ENCODE measurements at places on chromosomes 3 and 15.

GRCh38 chr3:56591262-56591661 lies 34.3 kb downstream of the CCDC66 start:
- no peak for DNase-seq

DNA sequence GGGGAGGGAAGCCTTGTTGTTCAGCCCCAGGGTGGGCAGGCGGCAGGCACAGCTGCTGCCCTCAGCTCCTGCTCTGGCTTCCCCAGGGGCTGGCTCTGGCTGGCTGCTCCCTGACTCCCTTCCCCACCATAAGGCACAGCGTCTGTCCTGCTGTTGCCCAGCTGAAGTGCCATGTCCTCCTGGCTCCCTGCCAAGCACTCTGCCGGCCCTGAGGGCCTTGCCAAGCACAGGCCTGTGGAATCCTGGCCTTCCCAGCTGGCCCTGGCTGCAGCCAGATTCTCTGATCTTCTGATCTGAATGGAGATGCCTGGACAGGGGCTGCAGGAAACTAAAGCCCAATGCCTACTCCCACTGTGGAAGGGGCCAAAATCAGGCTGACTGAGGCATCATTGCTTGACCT lies 1.1 kb downstream of the IQCF6 start:
- peak; percentile 73 for DNase-seq

GRCh38 chr3:135149707-135150681 lies 354.9 kb downstream of the EPHB1 start:
- no peak for DNase-seq

GRCh38 chr15:62445244-62445643 lies 280.2 kb upstream of the C2CD4B start:
- DNase-seq, result no peak

DNA sequence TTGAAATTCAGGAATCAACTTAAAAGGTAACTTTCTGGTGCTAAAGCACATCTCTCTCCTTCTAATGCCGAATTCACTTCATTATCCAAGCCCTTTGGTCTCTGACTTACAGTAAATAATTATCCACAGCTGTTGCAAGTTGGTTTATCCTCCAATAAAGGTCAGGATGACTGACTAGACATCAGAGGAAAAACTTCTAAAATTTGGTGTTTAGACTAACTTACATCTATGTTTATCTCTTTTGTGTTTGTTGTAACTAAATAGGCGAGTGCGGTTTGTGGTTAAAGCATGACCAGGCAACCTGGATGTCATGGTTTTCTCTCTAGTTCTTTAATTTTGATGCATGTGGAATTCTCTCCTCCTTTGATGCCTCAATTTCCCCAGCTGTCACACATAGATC lies 237.4 kb upstream of the LRTM1 start:
- DNase-seq, result no peak

DNA sequence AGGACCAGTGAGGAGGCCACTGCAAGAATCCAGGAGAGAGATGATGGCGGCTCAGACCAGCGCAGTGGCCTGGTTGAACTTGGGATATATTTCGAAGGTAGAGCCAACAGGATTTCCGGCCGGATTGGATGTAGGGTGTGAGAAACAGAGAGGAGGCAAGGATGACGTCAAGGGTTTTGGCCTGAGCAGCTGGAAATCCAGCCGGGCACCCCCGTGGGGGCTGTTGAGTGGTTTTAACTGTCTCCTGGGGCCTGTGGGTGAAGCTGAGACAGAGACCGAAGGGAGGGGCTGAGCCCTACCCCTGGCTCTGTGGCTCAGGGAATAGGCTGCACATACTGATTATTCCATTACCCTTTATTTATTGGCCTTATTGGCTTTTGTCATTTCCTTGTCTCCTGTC lies 45.7 kb downstream of the EXOG start:
- DNase-seq, result no peak

DNA sequence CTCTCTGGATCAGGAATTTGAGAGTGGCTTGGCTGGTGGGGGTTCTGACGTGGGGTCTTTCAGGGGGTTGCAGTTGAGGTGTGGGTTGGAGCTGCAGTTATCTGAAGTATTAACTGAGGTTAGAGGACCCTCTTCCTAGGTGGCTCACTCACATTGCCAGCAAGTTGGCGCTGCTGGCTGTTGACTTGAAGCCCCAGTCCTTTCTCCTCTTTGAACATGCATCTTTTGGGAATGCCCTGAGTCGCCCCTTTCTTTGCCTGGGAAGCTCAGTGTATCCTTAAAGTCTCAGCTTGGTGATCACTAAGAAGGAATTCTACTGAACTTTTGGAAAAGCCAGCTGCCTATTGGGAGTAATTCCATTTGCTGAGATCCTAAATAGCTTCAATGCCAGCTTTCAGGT lies 13.0 kb upstream of the AMOTL2 start:
- no peak for DNase-seq

DNA sequence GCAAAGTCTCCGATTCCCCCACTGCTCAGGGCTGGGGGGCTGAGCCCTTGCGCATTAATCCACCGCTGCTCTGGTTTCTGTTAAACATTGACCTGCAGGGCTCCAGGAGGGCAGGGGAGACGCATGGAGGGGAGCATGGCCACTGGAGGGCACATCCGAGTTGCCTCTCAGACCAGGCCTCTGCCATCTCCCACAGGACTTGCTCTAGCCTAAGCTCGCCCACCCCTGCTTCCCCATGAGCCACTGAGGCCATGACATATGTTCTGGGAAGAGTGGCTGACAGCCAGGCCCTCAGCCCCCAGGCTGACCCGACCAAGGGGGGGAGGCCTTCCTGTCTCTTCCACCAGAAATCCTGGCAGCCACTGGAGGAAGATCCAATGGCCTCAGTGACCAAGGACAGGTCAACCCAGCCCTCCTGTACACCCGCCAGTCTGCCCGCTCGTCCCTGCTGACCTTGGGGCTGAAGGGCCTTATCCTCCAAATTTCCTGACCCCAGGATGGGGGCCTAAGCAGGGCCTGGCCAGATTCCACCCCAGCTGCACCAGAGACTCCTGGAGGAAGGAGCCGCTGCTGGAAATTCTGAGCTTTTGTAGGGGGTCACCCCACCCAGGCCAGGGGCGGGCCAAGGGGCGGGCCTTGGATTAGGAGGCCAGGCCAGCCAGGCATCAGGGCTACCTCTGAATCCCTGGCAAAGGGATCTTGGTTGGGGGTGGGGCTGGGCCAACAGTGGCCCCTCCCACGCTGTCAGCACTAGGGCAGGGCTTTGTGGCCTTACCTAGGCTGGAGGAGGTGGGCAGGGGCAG lies at the start of gene HYAL1:
TSS of gene HYAL1 (minus strand) at position 562 of the 803 bp plus-strand sequence. CDS start 618 bp downstream, outside the sequence.
- DNase-seq, result no peak

DNA sequence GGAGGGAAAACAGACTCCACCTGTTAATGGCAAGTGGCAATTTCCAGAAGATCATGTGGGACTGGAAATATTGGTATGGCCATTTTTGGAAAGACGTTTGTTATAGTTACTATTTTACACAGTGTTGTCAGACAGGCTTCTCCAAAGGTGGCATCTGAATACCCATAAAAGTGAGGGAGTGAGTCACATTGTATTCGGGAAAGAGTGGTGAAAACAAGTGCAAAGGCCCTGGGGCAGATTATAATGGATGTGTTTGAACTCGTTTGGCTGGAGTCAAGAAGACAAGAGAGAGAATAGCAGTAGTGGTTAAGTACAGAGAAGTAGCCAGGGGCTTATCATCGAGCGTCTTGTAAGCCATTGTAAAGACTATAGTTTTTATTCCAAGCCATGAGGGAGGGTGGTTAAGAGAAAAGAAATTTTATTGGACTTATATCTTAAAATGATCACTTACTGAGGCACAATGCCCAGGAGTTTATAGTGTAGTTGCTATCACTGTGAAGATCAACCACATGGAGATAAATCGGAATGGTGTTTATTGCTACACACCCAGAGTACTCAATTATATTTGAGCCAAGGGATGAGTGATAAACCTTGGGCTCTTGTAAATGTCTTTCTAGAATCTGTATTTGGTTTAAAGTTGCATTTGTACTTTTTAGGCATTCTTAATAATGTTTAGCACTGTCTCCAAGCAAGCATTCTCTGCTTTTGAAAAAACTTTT lies 212.8 kb upstream of the KBTBD8 start:
- DNase-seq, result no peak

- no peak for DNase-seq
These were observed 13.6 kb upstream of the GATM start for GRCh38 chr15:45391746-45392583.

DNA sequence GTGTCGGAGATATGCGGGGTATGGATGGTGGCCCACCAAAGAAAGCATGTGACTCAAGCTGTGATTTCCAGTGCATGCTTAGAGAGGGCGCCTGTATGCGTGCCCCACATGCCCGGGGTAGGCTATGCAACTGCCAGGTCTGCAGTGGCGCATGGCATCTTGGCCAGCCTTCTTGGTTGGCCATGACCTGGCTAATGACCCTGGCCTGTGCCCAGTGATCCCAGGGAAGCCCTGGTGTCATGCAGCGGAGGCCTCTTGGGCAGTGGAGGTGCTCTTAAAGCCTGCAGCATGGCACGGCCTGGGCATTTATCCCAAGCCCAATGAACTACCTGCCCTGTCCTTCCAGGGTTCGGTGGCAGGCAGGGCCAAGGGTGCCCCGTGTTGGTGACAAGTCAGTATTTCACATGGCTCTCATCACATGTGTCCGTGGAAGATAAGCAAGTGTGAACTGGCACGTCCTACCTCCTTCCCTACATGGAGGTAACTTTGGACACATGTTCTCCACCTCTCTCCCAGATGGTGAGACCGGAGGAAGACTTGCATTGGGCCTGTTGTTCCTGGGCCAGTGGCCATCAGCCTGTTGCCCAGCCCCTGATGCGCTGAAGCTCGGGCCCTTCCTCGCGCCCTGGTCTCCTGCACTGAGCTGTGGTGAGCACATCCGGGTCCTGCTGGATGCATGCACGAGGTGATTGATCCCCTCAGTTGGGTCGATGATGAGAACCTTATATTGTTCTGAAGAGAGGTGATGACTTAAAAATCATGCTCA lies 192.0 kb downstream of the UBE3A start:
- DNase-seq, result no peak

DNA sequence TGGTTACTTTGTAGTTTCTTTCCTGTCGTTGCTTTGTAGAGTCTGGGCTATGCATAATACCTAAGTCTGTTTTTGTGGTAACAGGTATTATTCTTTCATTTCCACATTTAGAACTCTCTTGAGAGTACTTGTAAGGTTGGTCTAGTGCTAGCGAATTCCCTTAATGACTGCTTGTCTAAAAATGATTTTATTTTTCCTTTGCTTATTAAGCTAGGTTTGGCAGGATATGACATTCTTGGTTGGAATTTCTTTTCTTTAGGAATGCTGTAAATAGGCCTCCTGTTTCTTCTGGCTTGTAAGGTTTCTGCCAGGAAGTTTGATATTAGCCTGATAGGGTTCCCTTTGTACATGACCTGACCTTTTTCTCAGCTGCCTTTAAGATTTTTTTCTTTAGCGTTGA lies 70.1 kb upstream of the SGO1 start:
- DNase-seq, result no peak

- peak; percentile 73 for DNase-seq
These were observed 36.0 kb downstream of the MNS1 start for GRCh38 chr15:56428821-56429458.

DNA sequence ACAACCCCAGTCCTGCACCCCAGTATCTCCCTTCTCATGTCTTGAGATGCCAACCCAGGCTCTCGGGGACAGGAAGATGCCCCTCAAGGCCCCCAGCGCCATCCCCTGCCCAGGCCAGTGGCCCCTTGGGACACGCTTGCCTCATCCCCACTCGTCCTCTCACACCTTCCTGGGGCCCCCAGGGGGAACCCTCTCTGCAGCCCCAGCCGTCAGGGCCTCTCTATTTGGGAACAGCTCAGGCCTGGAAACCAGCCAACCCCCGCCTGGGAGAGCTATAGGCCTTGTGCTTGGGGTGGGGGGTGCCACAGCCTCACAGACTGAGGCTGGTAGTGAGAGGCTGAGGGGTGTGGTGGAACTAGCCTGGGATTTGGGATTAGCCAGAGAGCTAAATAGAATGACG lies 7.8 kb downstream of the LINGO1 start:
- peak; percentile 33 for DNase-seq

GRCh38 chr3:152243721-152244516 lies 24.8 kb upstream of the MBNL1 start:
- no peak for DNase-seq

- no peak for DNase-seq
These were observed 10.0 kb upstream of the ARL8B start for GRCh38 chr3:5112043-5112442.

GRCh38 chr3:194880940-194881925 lies 195.6 kb downstream of the FAM43A start:
- DNase-seq, result peak; percentile 75

DNA sequence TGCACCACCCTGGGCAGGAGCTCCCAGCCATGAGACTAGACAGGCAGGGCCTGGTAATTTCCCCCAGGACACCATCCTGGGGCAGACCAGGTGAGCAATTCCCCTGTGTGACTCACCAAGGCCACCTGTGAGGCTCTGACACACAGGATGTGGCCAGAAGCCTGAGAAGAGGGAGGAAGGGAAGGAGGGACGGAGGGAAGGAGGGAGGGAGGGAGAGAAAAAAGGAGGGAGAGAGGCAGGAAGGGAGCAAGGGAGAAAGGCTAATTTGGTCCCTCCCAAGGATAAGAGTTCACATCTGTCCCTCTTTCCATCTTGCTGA lies 25.9 kb downstream of the WNT7A start:
- DNase-seq, result no peak

DNA sequence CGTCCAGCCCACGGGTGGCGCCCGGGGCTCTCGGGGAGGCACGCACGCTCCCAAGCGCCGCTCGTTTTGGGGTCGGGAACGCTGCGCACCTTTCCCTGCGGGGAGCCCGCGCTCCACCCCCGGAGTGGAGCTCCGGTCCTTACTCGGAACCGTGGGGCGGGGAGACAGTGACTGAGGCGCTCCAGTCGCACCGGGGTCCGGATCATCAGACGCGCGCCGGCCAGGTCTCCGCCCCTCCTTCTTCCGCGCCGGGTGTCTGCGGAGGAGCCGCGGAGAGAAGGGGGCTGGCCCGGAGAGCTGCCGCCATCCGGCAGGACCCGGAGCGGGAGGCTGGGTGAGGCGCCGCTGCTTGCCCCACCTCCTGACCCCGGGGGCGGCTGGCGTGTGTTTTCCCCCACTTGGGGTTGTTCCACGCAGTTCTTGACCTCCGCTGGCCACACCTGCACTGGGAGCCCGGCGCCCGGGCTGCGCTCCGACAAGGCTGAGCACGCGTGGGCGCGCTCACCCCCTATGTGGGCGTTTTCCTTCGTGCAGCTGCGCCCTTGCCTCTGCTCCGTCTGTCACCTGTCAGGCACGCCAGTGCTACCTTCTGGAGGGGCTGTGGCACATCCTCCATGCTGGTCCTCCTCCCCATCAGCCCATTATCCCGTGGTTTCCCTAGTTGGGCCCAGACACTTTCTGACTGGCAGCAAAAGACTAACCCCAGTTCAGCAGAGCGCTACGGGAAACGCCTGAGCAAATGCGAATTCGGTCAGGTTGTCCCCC lies at the start of gene MCF2L2:
TSS of gene MCF2L2 (minus strand) at position 173 of the 765 bp plus-strand sequence. CDS start 642 bp downstream, outside the sequence.
- peak; percentile 78 for DNase-seq

- DNase-seq, result no peak
These were observed 34.2 kb downstream of the TXNRD3 start for GRCh38 chr3:126620738-126621137.

DNA sequence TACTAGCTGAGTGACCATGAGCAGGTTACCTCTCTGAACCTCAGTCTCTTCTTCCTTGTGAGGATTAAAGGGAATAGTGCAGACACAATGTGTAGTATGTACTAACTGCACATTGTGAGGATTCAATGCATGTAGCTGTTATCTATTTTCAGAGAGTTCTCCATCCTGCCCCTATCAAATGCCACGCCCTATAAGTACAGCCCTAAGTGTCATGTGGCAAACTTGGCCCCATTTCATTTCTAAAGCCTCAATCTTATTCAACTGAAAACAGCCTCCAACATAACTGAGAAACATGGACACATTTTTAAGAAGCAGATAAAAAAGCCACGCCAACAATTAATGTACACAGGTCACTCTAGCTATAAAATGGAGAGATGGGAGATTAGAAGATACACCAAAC lies 220.0 kb downstream of the TBL1XR1 start:
- DNase-seq, result no peak

GRCh38 chr3:34582055-34582454 lies 783.6 kb downstream of the PDCD6IP start:
- peak; percentile 3 for DNase-seq
